Activated T-helper 17 cell treated with anti-CD3 and anti-CD28 coated beads, Interleukin-2, amount 50 U/mL, for 72 hours (primary cell): ENCODE measurements at places on chromosomes 16 and 17. TPM values are rescaled to one million over a fixed set of nuclear protein-coding genes. Genes with fewer than 3 reads are reported as not detected.
A peak's percentile ranks its signal among the peaks of the same experiment; 100 is the strongest.

DNA sequence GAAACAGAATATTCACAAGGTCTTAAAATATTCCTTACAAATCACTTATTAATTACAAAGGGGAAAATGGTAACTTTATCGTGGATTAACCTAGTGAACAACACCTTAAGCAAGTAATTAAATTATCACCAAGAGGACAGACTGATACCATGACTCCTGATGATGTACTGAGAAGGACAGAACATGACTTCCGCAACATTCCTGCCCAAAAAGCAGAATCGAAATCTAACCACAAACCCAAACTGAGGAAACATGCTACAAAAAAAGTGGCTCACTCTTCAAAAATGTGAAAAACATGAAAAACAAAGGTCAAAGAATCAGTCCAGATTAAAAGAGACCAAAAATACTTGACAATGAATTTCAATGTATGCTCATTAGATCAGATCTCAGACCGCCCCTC, 151.5 kb downstream of the AATF start:
- ATAC-seq, result no peak

- no peak for ATAC-seq
These were observed 6.7 kb downstream of the NTHL1 start for GRCh38 chr16:2040787-2041522.

- no peak for ATAC-seq
These were observed 71.3 kb downstream of the SMG6 start for GRCh38 chr17:2232244-2232638.

GRCh38 chr16:82074019-82074558, 39.0 kb downstream of the HSD17B2 start:
- peak; percentile 86 for ATAC-seq

GRCh38 chr16:80552277-80552676, 11.5 kb downstream of the DYNLRB2 start:
- ATAC-seq, result no peak

GRCh38 chr16:70665113-70665694, 18.8 kb downstream of the IL34 start:
- ATAC-seq, result no peak

- ATAC-seq, result no peak
These were observed 43.4 kb upstream of the ANKFN1 start for GRCh38 chr17:56109836-56110235.

- peak; percentile 38 for ATAC-seq
These were observed 22.0 kb upstream of the NSMCE1 start for GRCh38 chr16:27290562-27290961.

DNA sequence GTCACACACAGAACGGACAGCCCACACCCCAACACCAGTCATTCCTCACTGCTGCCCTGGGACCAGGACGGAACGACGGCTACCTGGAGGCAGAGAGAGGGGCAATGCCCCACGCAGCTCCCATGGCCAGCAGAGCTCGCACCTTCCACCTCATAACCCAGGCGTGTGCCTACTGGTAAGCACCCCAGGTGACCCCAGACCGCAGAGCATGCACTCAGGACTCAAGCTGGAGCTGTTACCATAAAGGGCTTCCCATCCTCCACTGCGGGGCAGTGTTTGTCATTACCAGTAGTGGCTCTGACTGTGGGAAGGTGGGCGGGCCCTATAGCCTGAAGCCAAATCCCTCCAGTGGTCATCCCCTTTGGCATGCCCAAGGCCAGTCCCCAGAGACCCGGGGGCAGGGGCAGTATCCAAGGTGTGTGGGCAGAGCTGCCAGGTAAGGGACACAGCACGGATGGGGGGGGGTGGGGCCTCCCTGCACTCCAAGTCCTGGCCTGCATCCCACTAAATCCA, 4.7 kb upstream of the BCAR1 start:
- ATAC-seq, result no peak

DNA sequence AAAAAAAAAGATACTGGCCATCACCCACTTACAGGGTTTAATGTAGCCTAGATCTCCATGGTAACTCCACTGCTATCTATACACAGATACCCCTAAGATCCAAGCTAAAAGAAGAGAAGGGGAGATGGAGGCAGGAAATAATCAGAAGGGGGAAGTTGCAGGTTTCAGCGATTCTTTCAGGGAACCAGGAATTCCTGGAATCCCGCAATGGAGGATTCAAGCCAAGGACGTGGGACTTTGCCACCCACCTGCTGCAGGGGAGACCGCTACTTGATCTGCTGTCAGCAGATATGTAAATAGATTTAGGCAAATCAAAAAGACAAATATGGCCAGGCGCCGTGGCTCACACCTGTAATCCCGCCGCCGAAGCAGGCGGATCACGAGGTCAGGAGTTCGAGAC, 121.1 kb downstream of the AIPL1 start:
- no peak for ATAC-seq

GRCh38 chr17:49506282-49506681, 11.2 kb downstream of the NGFR start:
- ATAC-seq, result no peak

GRCh38 chr16:69566981-69567680, 1.4 kb downstream of the NFAT5 start:
- peak; percentile 8 for ATAC-seq

GRCh38 chr16:89565506-89566372, 5.3 kb downstream of the RPL13 start:
- peak; percentile 34 for ATAC-seq

The GRAPL gene
- total RNA-seq, result 9.9 TPM

The SCARF1 gene
- total RNA-seq, result 5.7 TPM

The CHST4 gene
- not detected for total RNA-seq

The TPSG1 gene
- total RNA-seq, result not detected

The CLEC10A gene
- not detected for total RNA-seq
